ENCODE measurements at places on chromosomes 7 and 10.

- no peak for DNase-seq
Measured at GRCh38 chr10:74704629-74705357, 121.6 kb upstream of the KAT6B start.

- DNase-seq: no peak
Measured at GRCh38 chr7:132564849-132565248, 11.4 kb downstream of the PLXNA4 start.

- no peak for DNase-seq
Measured at GRCh38 chr10:26486990-26487850, 49.1 kb downstream of the APBB1IP start.

- peak; percentile 71 for DNase-seq
Measured at GRCh38 chr7:151736403-151736909, 140.5 kb downstream of the PRKAG2 start.

DNA sequence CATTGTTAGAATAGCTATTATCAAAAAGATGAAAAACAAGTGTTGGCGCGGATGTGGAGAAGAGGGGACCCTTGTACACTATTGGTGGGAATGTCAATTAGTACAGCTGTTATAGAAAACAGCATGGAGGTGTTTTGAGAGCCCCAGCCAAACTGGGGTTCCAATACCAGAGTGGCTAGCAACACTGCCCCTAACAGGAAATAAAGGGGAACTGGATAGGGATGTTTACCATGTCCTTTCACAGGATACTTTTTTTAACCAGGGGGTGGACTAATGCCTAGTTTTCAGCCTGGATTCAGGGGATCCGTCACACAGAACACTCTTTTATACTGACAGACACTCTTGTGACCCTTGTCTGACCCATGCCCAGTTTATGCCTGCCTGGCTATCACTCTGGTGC, 6.9 kb upstream of the GSTK1 start:
- DNase-seq: no peak

DNA sequence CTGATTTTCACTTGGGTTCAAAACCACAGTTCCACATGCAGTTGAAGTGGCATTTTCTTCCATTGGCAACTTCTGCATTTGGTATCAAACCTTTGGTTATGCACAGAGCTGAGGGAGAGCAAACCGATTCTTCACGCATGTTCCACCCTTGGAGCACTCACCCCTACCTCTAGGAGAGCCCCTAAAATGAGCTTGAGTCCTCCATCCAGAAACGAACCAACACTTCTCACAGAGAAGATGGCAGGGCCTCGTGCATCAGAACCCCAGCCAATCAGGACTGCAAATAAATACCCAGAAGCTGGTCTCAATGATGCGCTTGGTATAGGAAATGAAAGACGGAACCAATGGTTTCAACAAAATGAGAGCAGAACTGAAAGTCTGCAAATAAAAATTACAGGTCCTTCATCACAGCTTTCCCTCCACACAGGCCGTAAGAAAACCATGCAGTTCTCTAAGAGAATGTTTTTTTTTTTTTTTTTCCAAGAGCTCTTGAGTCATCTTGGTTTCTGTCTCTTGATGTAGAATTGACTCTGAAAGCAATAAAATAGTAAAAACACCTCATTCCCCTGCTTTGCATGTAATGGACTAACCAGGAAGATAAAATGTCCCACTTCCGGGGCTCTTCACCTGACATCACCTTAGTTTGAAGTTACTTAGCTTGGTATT, 23.9 kb downstream of the KLF6 start:
- no peak for DNase-seq

DNA sequence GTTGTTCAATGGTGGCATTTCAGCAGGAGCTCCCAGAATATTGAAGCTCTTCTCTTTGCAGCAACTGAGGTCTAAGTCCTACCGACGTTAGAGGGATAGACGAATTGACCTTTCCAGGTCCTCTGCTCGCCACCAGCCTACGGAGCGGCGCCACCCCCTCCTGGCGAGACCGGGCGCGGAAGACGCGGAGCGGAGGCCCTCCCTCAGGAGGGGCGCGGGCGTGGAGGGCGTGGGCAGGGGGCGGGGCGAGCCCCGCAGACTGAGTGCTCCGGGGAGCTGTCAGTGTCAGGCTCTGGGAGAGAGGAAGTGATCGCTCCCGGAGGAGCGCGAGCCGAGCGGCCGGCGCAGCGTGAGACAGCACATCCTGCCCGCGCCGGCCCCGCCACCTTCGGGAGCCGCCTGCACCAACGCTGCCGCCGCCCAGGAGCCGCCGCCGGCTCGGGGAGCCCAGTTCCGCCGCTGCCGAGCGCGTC, at the start of gene DYNC1I1:
DYNC1I1 (plus strand) TSS at position 257 of the 473 bp plus-strand sequence. CDS start 32,176 bp downstream, outside the sequence.
- peak; percentile 89 for DNase-seq

- DNase-seq: no peak
Measured at GRCh38 chr7:150867605-150868004, 15.3 kb downstream of the AOC1 start.

DNA sequence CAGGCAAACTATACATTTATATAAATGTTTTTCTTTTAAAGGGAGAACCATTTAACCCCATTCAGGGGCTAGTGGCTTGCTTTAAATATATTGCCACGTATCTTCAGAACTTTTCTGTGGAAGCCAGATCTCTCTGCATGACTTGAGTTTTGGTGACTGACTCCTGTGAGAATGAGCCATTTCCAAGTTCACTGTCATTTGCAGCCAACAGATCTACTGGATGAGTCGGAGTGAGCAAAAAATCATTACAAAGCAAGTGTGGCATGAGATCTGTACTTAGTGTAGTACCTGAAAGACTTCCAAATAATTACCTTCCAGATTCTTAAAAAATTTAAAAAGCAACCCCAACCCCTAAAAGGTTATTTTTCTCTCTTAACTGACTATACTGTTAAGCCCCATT, 45.6 kb downstream of the PDSS1 start:
- DNase-seq: no peak

DNA sequence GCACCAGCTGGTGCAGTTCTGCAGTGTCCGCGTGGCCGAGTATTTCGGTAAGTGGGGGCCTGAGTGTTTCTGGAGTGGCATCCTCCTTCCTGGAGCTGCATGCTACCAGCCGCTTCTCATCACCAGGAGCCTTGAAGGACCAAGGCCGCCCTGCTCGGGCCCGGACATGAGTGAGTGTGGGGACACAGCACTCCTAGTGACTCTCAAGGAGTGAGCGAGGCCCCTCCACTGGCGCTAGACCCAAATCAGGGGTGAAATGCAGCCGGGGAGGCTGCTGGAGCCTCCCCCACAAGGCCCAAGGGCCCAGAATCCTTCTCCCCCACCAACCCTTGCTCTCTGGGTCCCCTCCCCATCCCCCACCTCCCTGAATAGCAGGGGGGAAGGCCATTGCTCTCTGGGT, 48.0 kb downstream of the CAMK2B start:
- DNase-seq: peak; percentile 3

GRCh38 chr10:38127812-38128211, 33.7 kb downstream of the ZNF37A start:
- DNase-seq: no peak

DNA sequence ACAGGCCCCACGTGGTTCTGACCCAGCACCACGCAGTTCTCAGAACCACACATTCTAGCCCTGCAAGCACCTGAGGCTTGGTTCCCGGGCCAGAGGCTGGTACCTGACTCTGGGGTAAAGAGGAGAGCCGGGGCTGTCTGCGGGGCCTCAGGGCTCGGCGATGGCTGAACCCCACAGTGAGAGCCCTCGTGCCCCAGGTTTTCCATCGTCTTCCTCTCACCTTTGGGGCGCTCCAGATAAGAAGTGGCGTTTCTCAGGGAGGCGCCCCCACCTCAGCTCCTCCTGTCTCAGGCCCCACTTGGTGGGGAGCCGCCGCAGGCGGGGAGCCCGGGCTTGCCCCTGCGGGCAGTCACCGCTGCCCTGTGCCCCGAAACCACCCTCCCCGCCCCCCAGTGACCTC, 2.2 kb upstream of the LANCL2 start:
- no peak for DNase-seq

GRCh38 chr7:138077809-138078208, 1.6 kb downstream of the AKR1D1 start:
- no peak for DNase-seq

GRCh38 chr10:15313047-15313446, 58.0 kb downstream of the FAM171A1 start:
- DNase-seq: no peak

DNA sequence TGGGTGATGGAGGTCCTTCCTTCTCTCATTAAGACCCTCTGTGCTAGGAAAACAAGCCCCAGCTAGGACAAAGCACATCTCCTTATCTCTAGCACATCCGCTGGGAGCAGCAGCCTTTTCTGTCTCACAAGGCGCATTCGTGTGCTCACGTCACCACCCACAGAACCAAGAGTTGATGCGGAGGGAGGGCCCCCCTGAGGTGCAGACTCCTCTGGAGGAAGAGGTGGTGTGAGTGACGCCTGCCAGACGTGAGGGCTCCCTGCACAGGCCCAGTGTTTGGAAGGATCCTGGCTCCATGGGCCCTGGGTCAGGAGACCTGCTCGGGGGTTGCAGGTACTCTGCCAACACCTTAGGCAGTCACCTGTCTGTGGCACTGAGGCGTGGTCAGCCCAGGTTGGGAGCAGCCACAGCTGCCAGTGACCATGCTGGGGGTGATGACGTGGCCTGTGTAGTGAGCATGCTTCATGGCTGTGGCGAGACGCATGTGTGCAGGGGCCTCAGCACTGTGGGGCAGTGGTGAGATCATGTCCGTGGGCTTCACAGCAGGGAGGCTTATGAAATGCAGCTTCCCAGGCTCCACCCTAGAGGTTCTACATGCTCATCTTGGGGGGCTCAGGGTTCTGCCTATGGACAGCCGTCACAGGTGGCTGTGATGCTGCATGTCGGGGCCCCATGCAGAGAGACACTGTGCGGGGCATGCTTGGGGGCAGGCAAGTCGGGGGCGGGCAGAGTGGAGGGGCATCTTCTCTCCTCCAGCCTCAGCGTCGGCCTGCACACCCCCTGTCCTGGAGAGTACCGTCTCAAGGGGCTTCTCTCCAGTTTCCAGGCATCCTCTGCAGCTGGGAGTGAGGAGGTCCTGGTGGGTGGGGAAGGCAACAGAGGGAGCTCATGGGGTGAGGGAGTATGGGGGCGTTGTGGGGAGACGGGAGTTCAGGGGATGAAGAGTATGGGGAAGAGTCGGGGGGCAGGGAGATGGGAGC, 56.2 kb upstream of the DPYSL4 start:
- DNase-seq: no peak

DNA sequence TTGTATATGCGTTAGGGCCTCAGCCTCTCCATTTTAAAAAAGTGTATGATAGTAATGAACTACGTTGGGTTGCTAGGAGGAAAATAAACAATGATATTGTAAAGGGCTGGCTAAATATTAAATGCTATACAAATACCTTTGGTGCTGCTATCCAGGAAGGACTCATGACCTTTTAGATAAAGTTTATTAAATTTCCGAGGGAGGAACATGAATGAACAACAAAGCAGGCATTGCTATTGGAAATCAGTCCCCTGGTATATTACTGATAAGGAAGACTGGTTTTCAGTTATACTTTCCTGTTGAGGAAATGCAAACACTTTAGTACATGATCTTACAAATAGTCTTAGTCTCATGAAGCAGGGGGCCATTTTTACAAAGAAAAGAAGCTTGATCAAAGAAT, 17.2 kb upstream of the AGR2 start:
- DNase-seq: no peak

GRCh38 chr7:44541028-44541869, at the start of gene NPC1L1:
Gene NPC1L1, minus strand, starts transcription at chr7:44541330. Its CDS starts 71 bp downstream, at chr7:44541259.
- DNase-seq: peak; percentile 32

GRCh38 chr7:80263333-80263732, 128.7 kb downstream of the GNAI1 start:
- no peak for DNase-seq

- no peak for DNase-seq
Measured at GRCh38 chr10:116044801-116045248, 228.2 kb downstream of the GFRA1 start.

- DNase-seq: no peak
Measured at GRCh38 chr10:31188792-31189406, 130.1 kb upstream of the ZEB1 start.

DNA sequence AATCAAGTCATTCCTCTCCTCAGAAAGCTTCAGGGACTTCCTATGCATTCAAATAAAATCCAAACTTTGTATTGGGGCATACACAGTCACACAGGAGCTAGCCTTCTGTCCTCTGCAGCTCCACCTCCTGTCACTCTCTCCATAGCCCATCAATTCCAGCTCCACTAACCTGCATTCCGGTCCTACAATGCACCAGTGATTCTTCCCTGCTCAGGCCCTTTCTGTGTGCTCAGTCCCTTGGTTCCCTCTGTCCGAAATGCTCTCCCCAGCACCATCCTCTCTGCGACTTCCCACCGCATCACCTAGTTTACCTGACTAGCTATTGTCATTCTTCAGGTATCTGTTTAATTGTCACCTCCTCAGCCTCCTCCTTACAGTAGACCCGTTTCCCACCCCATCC, 26.4 kb upstream of the YAE1 start:
- no peak for DNase-seq

DNA sequence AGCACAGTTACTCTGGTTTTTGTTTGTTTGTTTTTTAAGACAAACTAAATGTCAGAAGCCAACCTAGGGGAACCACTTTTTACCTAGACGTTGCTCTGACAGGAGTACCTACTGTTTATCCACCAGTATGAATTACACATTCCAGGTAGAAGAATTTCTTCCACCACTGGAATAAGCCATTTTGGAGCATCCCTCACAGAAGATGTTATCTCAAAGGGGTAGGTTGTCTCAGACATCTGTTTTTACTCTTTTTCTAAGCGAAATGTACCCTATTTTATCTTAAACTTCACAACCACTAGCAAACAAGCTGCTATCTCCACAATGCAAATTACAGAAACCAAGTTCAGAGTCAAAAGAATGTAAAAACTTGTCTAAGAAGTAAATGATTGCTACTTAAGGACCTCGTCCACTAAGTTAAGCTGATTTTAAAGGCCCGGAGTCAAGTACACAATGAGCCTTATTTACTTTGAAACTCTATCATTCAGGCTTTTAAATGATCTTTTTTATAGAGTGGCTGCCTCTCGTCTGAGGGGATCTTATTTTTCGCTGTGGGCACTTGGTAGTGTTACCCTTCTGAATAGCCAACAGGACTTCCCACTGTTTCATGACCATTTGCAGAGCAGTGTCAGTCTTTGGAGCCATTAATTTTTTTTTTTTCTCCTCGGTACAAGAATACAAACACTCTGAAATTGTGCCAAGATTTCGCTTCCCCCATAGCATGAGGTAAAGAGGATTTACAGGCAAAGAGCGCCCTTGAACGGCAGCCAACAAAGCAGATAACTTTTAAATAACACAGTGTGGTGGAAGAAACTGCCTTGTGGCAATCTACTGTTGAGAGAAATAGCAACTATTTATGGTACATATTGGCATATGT, 15.7 kb upstream of the ARMC3 start:
- DNase-seq: peak; percentile 77

GRCh38 chr7:39238234-39238869, 260.6 kb downstream of the POU6F2 start:
- DNase-seq: no peak

DNA sequence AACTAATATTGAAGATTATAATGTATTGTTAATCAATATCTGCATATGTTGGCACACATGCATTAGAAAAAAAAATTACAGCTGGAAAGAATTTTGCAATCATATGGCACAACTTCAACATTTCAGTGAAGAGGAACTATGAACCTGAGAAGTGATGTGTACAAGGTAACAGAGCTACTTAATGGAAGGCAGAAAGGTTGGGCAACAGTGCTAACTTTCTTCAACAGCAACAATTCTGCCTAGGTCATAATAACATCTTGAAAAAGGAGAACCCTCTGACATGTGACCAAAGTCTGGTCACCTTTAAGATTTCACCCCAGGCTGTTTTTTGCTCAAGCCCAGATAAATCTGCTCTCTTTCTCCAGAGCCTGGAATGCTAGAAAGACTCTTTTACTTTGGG, 47.9 kb upstream of the SKAP2 start:
- no peak for DNase-seq
